ENCODE measurements at places on chromosomes 1 and 21. TPM values are rescaled to one million over a fixed set of nuclear protein-coding genes. Genes with fewer than 3 reads are reported as not detected.

Gene KPRP
- not detected for polyA plus RNA-seq

Gene APCS
- not detected for polyA plus RNA-seq

Gene PLEKHN1
- 0.63 TPM for polyA plus RNA-seq

Gene PTGFR
- 0.94 TPM for polyA plus RNA-seq

Gene ITLN1
- polyA plus RNA-seq = 1.6 TPM

Gene OVAAL
- not detected for polyA plus RNA-seq

Gene ARTN
- 2.4 TPM for polyA plus RNA-seq

Gene RCSD1
- 20.6 TPM for polyA plus RNA-seq

Gene LRRC53
- not detected for polyA plus RNA-seq

Gene DNALI1
- polyA plus RNA-seq = 54.5 TPM

Gene PRMT6
- polyA plus RNA-seq = 27.7 TPM

DNA sequence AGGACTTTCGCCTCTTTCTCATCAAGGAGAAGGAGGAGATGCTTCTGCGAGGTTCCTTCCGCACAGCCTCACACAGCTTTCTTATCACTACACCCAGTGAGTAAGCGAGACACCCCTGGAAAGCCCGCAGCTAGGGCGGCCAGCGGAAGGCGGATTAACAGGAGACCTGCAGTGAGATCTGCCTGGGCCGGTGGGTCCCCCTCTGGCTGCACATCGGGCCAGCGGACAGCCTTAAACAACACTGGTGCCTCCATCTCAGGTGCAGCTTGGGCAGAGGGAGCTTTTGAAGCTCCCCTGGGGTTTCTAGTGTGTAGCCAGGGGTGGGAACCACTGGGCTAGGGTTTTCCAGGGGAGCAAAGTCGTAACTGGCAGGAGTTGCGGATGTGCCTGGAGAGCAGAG is 17.5 kb upstream of the MTARC1 start:
- DNase-seq = no peak

GRCh38 chr1:222570837-222571236 is 18.9 kb downstream of the TAF1A start:
- DNase-seq = no peak

GRCh38 chr1:78240755-78241154 is 195.0 kb downstream of the GIPC2 start:
- no peak for DNase-seq

- no peak for DNase-seq
Observed at GRCh38 chr1:92211166-92211565, 6.5 kb upstream of the C1orf146 start.

GRCh38 chr1:53513846-53514245 is 54.6 kb downstream of the DMRTB1 start:
- DNase-seq = no peak

DNA sequence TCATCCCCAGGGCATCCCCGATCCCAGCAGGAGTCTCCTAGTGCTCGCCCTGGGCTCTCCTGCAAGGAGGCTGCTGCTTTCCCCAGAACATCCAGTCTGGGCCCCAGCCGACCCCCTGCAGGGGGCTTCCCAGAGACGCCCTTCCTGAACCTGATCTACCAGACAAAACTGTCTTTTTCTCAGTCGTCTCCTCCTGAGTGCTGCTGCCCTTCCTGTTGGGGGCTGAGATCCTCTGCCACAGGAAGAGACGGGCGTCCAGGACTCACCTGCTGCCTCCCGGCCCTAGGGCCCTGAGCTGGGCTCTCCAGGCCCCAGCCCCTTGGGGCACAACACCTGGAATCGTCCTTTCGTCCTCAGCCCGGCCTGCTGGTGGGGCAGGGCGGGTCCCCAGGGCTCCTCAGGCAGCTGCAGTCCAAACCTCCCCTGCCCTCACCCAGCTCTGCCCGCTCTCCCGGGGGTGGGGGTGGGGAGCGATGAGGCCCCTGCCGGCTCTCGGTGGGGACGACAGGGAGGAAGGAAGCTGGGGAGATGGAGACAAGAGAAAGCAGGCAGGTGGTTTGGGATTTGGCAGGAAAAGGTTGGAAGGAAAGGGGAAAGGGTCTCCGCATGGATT is 36.9 kb downstream of the TP73 start:
- no peak for DNase-seq

- no peak for DNase-seq
Observed at GRCh38 chr1:225871359-225872074, 10.7 kb downstream of the TMEM63A start.

DNA sequence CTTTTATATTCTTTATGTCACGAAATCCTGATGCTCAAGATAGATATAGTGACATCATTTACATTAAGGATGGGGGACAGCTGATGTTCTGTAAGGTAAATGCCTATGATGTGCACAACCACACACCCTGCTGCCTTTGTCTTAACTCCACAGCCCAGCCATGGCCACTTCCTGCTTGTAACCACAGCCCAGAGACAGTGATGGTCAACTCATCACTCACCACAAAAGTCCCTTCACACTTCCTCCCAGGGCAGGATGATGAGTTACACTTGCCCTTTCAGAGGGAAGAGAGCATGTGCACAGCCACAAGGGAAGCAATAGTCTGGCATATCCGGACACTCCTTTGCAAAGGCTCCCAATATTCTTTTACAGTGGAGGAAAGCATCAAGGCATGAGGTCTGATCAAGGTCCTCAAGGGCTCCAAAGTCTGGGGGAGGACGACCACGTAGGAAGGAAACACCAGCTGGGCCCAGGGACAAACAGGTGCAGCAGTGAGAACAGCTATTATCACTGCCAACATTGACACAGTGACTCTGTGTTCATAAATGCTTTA is 53.8 kb downstream of the PLPP3 start:
- DNase-seq = no peak

DNA sequence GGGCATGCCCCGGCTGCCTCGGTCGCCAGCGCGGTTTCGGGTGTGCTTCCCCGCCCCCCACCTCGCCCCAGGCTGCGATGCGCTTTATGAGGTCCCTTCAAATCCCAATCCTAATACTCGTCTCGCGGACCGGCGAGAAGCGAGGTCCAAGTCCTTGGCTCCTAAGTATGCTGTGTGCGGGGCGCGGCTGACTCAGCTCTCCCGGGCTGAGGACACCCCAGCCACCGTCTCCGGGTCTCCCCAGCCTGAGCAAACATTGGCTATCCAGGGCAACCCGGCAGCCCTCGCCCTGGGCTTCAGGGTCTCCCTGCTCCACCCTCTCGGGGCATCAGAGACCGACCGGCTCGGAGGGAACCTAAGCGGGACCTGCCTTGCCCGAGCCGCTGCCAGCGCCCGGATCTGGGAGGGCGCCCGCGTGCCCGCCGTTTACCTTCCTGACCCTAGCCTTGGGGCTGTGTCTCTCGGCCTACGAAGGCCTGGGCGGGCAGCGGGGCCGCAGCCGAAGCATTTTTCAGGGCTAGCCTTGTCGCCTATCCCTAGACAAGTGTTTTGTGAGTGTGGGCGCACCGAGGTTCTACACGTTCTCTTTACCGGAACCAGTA is 1.2 kb downstream of the ITPKB start:
- DNase-seq = peak; percentile 38

DNA sequence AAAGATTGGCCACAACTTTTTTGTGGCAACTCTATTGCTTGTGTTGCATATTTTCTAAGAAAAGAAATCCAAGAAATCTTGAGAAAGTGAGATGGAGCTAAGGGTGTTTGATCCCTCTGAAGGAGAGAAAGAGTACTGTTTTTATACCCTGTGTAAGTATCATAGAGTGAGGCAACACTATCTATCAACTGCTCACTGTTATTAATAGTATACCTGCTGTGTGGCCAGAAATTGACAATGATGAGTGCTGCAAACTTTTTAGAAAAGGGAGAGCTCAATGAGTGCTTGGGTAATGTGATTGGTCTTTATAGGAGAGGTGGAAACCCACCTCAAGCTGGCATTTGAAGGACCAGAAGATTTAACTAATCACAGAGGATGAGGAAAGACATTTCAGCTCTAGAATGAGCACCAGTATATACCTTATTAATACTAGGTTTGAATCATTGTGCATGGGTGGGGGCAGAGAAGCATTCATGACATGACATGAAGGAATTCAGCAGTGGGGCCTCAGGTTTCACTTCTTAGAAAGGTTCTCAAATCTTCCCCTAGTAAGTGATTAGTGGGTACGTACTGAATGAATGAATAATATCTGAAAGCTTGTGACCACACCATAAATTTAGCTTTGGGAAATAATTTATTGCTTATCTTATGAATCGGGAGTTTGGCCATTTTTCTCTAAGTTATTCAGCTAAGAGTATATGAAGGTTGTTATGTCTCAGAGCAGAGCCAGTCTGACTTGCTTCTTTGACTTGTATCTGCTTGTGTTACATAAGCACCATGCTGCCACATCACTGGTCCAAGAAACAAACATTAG is 169.2 kb upstream of the SGIP1 start:
- DNase-seq = no peak

- DNase-seq = no peak
Observed at GRCh38 chr1:117735045-117735992, 129.5 kb downstream of the TENT5C start.

DNA sequence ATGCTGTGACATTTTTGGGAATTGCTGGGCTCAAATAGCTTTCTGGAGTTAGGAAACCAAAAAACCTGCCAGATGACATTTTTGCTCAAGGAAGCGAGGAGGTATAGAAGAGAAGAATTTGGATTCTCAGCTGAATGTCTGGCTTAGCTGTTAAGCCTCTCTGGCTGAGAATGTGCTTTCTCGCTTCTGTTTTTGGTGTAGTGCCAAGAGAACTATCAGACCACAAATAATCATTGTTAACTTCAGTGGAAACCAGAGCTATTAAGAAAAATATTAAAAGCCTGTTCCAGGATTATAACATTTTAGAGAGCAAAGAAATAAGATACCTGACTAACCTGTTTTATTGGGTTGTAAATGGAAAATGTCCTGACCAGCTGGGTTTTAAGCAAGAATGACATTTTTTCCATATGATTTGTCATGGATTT is 39.5 kb upstream of the DIPK1A start:
- no peak for DNase-seq

DNA sequence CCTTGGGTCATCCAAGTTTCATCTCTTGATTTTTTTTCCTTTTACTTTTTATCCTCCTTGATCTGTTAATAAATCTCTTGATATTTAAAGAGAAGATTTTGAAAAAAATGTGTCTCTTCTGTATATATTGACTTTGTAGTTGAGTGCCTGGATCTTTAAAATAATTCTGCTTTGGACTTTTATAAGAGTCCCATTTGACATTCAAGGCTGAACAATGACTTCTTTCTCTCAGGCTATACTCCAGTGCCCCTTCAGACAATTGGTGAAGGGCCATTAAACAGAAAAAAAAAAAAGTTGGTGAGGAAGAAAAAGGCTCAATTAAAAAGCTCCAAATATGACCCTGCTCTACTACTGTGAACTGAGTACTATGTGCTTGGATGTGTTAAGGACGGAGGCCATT is 40.9 kb upstream of the CITED4 start:
- no peak for DNase-seq

GRCh38 chr1:37124501-37124900 is 90.2 kb upstream of the GRIK3 start:
- no peak for DNase-seq

- no peak for DNase-seq
Observed at GRCh38 chr1:230317823-230318819, 108.0 kb downstream of the PGBD5 start.

DNA sequence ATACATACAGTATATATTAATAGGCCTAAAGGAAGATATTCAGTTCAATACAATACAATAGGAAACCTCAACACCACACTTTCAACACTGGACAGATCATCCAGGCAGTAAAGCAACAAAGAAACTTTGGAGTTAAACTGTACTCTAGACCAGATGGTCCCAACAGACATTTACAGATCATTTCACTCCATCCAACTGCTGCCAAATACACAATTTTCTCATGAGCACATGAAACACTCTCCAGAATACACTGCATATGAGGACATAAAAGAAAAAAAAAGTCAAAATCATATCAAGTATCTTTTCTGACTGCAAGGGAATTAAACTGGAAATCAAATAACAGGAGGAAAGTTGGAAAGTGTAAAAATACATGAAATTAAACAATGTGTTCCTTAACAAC is 607.5 kb upstream of the BRINP3 start:
- peak; percentile 2 for DNase-seq

GRCh38 chr1:37922767-37923550 is 23.9 kb downstream of the INPP5B start:
- no peak for DNase-seq
